Mesenteric fat pad (tissue), 1 donor: ENCODE measurements at places on chromosomes 1 and 21. TPM values are rescaled to one million over a fixed set of nuclear protein-coding genes. Genes with fewer than 3 reads are reported as not detected.

Gene ANKRD45
- 0.29 TPM for total RNA-seq

Gene ESRRG
- 1.9 TPM for total RNA-seq

Gene KLHDC7A
- 0.93 TPM for total RNA-seq

Gene FCRL6
- not detected for total RNA-seq

Gene FABP3
- total RNA-seq, result 9.1 TPM

Gene VAV3
- 11.4 TPM for total RNA-seq

Gene MPL
- 0.39 TPM for total RNA-seq

Gene RPTN
- not detected for total RNA-seq

Gene G0S2
- 2,798 TPM for total RNA-seq

Gene SLC9C2
- total RNA-seq, result 0.16 TPM

Gene CIART
- 3.5 TPM for total RNA-seq

Gene C8B
- not detected for total RNA-seq

Gene BPNT1
- total RNA-seq, result 22.1 TPM

Gene GABRD
- not detected for total RNA-seq

Gene SFN
- total RNA-seq, result 1.3 TPM

Gene HSD3B2
- not detected for total RNA-seq

Gene LZIC
- total RNA-seq, result 23.4 TPM

Gene GSTM5
- total RNA-seq, result 13.1 TPM
